ENCODE measurements at places on chromosomes 7 and 10. TPM values are rescaled to one million over a fixed set of nuclear protein-coding genes. Genes with fewer than 3 reads are reported as not detected.

UNCX gene
- total RNA-seq: not detected

GRCh38 chr7:148156233-148156632 is 434.3 kb upstream of the C7orf33 start:
- DNase-seq: no peak

DNA sequence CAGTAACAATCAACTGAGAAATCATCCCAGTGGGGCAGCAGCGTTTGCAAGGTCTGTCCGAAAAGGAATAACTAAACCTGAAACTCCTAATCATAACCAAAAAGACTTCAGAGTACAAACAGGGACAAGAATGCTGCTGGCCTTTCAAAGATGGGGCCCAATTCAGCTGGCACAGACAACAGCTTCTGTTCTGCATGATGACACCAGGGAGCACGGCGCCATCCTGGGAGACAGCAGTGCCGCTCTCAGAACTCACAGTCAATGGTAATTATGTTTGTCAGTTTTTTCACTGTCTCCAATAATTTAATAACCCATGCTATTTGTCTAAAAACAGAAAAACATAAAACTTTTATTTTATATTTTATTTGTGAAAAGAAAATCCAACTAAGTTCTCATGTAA is 90.0 kb downstream of the LARP4B start:
- no peak for DNase-seq

SCART1 gene
- total RNA-seq: 1.4 TPM

DNA sequence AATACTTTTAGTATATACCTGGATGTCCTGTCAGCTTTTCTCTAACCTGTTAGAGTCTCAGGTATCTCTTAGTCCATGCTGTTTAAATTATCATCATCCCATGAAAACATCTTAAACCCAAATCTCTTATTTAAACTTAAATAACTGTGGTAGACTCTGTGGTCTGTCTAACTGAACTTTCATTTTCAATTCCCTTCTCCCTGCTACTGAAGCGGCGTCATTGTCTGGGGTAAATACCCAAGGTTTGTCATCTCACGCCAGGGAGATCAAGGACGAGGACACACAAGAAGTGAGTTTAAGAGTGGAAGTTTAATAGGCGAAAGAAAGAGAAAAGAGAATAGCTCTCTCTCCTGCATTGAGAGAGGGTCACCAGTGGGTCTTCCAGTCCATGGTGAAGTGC is 804.4 kb upstream of the CELF2 start:
- no peak for DNase-seq

DNA sequence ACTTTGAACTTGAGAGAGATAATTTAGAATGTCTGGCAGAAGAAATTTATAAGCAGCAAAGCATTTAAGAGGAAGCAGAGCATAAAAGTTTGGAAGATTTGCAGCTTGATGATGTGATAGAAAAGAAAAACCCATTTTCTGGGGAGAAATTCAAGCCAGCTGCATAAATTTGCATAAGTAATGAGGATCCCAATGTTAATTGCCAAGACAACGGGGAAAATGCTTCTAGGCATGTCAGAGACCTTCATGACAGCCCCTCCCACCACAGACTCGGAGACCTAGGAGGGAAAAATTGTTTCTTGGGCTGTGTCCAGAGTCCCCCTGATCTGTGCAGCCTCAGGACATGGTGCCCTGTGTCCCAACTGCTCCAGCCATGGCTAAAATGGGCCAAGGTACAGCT is 263.6 kb upstream of the POT1 start:
- no peak for DNase-seq

MACC1 gene
- total RNA-seq: not detected

All from gastrocnemius medialis (tissue), 4 donors.